ENCODE measurements at places on chromosomes 5 and 9.

DNA sequence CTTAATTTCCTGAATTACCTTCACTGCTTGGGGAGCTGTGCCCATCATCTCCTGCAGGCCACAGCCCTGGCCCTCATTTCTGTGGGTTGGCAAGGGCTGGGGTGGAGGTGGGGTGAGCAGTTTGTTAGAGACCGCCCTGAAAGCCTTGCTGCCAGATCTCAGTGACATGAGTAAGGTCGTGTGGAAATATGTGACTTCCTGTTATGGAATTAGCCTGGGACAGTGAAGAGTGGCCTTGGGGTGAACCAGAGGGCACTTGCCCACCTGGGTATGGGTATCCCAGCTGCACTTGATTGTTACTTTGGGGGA is 2.5 kb upstream of the HNRNPAB start:
- no peak for DNase-seq

GRCh38 chr9:18149471-18150011 is 324.4 kb upstream of the ADAMTSL1 start:
- DNase-seq: no peak

DNA sequence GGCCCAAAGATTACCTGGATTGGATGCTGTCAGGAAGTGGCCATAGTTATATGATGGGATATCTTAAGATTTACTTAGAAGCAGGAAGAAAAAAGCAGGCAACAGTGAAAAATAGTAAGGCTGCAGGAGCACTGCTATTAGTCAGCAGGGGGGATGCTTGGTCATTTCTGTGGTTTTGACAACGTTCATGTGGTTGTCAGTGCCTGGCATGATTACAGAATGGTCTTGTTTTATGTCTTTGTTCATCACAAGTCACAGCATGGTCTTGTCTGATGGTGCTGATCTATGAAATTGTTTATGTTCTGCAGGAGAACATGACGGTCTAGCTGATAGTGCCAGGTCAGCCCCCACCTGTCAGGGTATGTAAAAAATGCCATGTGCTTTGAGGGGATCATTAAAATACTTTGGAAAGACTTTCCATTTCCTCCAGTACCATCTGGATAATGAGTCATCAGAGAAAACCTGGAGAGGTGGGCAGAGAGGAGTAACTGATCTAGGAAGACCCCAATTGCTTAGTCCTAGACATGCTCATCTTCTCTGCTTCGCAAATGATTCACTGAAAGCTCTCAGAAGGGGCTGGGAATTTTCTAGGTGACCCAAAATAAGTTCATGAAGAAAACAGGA is 48.5 kb downstream of the PLGRKT start:
- no peak for DNase-seq

- no peak for DNase-seq
Observed at GRCh38 chr9:115400796-115401195, 282.8 kb upstream of the TNC start.

- DNase-seq: no peak
Observed at GRCh38 chr5:147305147-147305546, 70.3 kb downstream of the STK32A start.

- no peak for DNase-seq
Observed at GRCh38 chr5:141182248-141182647, at the start of gene PCDHB16. PCDHB16 (plus strand) TSS chr5:141182387; CDS start chr5:141182560, 173 bp downstream.

GRCh38 chr5:134138416-134139376 is 24.2 kb downstream of the TCF7 start:
- no peak for DNase-seq

DNA sequence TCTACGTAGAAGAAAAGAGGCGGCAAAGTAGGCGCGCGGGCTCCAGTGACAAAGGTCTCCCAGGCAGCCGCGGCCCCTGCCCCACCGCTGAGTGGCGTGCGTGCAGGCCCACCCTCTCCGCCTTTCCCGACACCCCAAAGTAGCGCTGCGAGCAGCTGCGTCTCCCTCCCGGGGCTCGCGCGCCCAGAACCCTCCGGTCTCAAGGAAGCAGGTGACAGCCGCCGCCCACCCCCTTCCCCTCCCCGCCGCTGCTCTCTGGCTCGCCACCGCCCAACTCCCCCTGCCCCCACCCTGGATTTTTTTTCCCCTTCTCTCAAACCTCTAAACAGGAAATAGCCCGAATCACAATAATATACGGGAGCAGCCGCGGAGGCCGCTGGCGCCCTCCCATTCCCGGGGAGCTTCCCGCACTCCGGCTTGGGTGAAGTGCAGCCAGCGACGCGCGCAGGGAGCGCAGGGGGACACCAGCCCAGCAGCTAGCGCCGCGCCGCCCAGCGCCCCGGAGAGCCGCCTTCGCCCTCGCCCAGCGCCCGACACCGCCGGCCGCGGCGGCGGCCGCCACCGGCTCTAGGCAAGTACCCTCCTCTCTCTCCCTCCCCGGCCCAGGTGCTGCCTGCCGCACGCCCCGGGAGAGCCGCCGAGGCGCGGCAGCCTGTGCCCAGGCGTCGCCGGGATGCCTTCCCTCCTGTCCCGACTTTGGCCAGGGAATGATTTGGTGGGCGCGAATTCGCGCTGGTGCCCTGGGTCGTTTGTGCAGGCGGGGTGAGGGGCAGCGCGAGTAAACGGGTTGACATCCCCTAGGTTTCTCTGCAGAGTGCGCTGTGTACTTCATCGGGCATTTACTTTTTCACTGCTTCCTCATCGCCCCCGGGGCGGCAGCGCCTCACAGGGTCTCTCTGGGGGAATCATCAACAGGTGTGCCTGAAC is 52.7 kb upstream of the TJP2 start:
- no peak for DNase-seq

GRCh38 chr5:116456036-116456435 is 118.6 kb downstream of the SEMA6A start:
- DNase-seq: no peak

DNA sequence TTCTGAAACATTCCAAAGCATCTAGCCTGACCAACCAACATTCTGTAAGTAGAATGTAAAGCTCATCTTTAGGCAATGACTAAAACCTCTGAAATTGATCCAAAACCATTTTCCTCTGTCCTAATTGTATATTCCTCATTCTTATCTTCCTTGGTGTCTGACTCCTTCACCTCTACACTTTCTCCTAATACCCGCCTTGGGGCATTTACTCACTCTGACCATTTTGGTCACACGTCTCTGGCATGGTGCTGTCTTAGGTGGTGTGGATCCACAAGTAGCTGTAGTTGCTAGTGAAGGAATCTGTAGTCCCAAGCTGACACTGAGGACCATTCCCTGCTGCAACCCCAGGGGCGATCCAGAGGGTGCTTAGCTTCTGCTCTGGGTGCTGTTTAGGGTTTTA is 40.8 kb upstream of the LMNB1 start:
- DNase-seq: no peak
